Ovary (tissue), 10 donors: ENCODE measurements at places on chromosomes 12 and 14. TPM values are rescaled to one million over a fixed set of nuclear protein-coding genes. Genes with fewer than 3 reads are reported as not detected.

DNA sequence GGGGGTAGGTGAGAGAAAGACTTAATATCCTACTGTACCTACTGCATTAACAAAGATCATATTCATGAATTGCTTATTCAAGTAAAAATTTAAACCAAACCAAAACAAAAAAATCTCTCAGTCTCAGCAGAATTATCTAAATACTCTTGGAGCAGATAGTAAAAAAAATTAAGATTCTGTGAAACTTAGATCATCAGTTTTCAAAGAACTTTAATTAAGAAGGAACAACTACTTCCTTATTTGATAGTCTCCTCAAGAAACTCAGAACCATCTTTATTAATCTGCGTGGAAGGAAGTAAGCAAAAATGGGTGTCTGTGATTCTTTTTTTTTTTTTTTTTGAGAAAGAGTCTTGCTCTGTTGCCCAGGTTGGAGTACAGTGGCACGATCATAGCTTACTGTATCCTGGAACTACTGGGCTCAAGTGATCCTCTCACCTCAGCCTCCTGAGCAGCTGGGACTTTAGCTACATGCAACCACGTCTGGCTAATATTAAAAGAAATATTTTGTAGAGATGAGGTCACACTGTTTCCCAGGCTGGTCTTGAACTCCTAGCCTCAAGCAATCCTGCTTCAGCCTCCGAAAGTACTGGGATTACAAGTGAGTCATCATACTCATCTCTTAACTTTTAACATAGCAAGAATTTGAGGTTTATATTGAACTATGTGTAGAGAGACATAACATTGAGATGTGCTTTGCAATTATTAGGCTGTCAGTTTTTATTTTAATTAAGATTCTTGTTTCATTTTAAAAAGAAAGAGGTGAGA lies 37.4 kb downstream of the GAS2L3 start:
- DNase-seq: no peak

DNA sequence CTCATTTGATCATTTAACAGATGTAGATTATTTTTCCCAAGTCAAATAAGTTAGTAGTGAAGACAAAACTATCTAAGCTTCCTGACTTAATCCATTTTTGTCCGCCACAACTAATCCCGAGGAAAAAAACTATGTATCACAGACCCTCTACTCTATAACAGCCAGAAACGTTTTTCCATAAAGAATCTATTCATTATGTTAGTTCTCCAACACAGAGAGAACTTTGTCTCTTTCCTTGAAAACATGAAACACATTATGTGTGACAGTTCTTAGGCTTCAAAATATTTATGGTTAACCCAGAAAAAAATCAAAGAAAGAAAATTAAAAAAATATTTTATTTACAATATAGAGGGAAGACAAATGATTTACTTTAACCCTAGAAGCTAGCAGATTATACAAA lies 100.1 kb downstream of the PLEKHG7 start:
- DNase-seq: no peak

The TAS2R42 gene
- not detected for total RNA-seq

The GLT8D2 gene
- total RNA-seq: 32.9 TPM

The MYG1 gene
- 45.3 TPM for total RNA-seq

The ING4 gene
- 39.9 TPM for total RNA-seq

The STON2 gene
- 17.8 TPM for total RNA-seq

- no peak for DNase-seq
Observed at GRCh38 chr14:77155083-77155482, 13.5 kb upstream of the ZDHHC22 start.

GRCh38 chr12:26250801-26251200 lies 55.4 kb downstream of the SSPN start:
- DNase-seq: no peak

DNA sequence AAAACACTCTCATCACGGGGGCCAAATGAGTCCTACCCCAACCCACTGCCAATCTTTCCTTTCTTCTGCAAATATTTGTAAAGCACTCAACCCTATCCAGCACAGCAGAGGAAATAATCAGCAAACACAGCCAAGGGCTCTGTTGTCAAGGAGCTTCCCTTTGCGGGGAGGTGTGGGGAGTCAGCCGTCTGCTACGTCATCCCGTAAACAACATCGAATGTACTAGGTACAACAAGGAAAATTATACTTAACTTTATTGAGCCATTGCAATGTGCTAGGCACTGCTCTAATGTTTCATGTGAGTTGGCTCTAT lies 22.8 kb downstream of the TMEM63C start:
- DNase-seq: no peak

The PMEL gene
- total RNA-seq: 2.9 TPM

The ALDH1L2 gene
- total RNA-seq: 1.8 TPM

GRCh38 chr12:104150416-104150815 lies 12.4 kb upstream of the NFYB start:
- no peak for DNase-seq

- no peak for DNase-seq
Observed at GRCh38 chr12:16526693-16527092, 79.3 kb downstream of the LMO3 start.

DNA sequence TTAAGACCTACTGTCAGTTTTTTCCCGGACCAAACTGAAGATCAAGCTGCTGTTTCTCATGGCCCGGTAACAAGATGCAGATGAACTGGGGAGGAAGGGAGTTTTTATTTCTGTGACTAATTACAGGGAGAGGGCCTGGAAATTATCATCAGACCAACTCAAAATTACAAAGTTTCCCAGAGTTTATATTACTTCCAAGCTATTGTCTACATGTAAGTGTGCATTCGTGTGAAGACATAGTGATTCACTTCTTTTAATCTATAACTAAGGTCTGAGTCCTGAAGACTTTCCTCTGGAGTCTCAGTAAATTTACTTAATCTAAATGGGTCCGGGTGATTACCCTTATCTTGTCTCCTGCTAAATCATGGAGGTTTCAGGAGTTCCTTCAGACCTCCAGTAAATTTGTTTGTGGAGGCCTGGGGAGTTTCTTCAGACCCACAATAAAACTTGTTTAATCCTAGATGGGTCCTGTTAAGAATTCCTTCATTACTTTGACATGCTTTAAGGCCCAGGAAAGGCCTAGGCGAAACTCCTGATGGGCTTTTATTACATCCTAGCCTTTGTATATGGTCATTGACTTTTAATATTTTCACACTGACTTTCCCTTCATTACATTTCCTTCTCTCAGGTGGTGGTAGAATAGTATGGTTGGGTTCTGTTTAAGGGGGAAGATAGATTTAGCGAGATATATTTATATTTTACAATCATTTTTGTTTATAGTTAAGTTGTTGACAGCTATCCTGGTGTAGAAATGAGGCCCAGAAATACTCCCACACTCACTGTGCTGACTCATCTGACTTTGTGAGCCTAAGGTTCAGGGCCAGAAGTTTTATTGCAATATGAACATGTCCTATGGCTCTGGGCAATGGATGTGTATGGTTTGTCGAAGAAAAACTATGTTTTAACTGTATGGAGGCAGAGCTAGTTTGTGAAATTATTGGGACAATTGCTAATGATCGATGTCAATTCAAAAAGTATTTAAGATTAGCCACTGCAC lies 627.0 kb upstream of the FBXO33 start:
- DNase-seq: no peak

DNA sequence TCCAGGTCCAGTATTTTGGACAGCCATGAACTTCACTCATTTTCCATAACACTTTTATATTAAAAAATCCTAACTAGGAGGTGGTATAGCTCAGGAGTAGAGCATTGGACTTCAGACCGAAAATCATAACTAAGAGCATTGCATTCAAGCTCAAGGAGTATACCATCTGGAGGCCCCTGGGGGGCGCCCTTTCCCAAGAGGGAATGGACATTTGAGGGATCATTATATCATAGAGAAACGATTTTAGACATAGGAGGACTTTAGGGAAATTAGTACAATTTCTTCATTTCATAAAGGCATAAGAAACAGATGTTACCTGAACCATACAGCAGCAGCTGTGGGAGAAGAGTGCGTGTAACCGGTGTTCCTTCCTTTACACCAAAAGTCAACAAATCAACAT lies 5.2 kb upstream of the ATG14 start:
- DNase-seq: no peak

- no peak for DNase-seq
Observed at GRCh38 chr14:51595881-51596455, 55.7 kb upstream of the FRMD6 start.

The DIO2 gene
- total RNA-seq: 0.52 TPM

DNA sequence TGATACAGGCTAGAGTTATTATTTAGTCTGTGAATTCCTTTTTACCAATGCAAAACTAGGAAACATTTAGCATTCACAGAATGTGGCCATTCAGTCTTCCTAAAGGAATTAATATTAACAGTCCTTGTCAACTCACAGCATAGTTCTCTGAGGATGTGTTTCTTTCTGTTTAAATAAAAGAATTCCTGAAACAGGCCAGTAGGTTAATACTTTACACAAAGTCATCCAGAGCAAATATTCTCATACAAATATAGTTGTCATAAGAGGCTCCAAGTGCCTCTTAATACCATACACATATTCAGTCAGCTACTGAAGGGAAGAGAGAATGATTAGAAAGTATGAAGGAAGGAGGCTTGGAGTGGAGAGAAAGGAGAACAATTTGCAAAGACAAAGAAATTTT lies 120.1 kb downstream of the LMNTD1 start:
- DNase-seq: no peak

DNA sequence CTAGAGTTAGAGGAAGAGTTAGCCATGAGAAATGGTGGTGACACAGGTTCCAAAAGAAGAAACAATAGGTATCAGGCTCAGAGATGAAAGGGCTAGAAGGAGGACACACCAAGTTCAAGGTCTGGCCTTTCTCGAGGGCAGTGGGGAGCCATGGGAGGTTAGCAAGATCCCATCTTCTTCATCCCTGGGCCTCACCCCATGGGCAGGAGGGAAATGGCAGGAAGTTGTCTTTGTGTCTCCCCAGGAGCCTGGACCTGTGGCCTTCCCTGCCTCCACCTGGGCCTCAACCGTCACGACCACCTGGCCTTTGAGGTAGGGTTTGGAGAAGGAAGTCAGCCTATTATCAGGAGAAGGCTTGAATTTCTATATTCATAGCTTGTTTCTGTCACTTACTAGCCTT lies 5.8 kb upstream of the AQP2 start:
- DNase-seq: no peak

GRCh38 chr12:103269946-103270345 lies 225.8 kb downstream of the C12orf42 start:
- no peak for DNase-seq

The POTEG gene
- total RNA-seq: not detected

- DNase-seq: no peak
Observed at GRCh38 chr12:105331805-105332251, 1.3 kb downstream of the C12orf75 start.

GRCh38 chr14:68018598-68018997 lies 199.0 kb downstream of the RAD51B start:
- no peak for DNase-seq

The GPR132 gene
- 0.73 TPM for total RNA-seq

The GALC gene
- total RNA-seq: 22.5 TPM

DNA sequence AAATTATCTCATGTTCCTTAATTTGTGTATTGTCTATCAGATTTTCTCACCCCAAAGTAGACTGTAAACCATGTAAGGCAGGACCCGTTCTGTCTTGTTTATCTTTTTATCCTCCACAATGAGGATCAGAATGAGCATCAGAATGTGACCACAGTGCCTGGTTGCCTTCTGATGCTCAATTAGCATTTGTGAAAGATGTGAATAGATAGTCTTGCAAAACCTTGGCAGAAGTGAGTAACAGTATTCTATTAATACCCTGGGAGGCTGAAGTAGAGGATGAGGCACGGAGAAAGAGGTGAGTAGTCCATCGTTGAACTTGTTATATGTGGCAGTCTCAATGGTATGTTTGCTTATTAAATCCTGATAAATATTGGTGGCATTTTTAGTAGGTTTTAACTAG lies 781.4 kb downstream of the NRXN3 start:
- no peak for DNase-seq

GRCh38 chr12:76813265-76813664 lies 49.4 kb downstream of the ZDHHC17 start:
- DNase-seq: no peak

The KRT85 gene
- total RNA-seq: not detected

DNA sequence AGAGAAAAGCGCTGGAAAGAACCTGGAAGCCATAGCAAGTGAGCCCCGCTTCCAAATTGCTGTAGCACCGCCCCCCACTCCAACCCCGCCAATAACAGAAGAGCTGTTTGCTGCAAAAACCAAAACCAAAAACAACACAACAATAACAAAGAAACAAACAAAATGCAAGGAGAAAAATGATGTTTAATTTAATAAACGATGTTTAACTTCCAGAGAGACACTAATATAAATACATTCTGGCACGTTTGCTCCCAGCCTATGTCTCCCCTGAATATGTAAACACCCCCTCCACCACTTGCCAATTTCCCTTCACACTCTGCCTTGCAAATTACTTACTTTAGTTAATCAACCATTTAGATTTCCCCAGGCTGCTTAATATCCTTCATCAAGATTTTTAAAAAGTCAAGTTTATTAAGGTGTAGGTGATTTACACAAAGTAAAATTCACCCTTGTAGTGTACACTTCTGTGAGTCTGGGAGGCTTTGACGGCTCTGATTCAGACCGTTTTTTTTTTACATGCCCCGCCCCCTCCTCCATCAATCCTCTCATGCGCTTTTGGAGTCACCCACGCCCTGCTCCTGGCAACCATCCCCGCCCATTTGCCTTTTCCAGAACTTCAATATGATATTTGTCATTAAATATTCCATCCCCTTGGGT lies 482 bp upstream of the IFI27L2 start:
- peak; percentile 61 for DNase-seq

The TSPAN19 gene
- total RNA-seq: not detected

GRCh38 chr14:67738740-67739504 lies 37.2 kb downstream of the RDH12 start:
- no peak for DNase-seq

- no peak for DNase-seq
Observed at GRCh38 chr12:65827827-65828231, 3.5 kb downstream of the HMGA2 start.

DNA sequence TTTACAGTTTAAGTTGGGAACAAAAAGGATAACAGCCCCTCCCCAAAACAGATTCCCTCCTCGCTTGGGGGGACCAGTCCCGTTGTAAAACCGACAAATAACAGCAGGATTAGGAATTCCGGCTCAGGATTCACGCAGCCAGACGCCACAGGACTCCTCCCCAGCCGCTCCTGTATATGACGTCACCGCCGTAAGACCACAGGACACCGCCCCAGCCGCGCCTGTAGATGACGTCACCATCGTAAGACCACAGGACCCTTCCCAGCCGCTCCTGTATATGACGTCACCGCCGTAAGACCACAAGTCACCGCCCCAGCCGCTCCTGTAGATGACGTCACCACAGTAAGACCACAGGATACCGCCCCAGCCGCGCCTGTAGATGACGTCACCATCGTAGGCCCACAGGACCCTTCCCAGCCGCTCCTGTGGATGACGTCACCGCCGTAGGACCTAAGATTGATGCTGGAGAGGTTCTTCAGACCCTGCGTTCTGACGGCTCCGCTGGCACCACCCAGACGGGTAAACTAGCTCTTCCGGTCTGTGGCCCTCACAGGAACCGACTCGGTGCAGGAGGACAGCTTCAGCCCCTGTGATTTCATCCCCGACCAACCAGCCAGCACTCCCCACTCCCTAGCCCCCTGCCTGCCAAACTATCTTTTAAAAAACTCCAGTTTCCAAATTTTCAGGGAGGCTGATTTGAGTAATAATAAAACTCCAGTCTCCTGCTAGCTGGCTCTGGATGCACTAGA lies 43.9 kb upstream of the FBRSL1 start:
- DNase-seq: peak; percentile 69
